ENCODE measurements at places on chromosomes 16 and 17.

GRCh38 chr17:41962768-41963434, 3.7 kb upstream of the CNP start:
- DNase-seq, result peak; percentile 65

- no peak for DNase-seq
These were observed 4.3 kb upstream of the AKAP1 start for GRCh38 chr17:57080718-57081117.

DNA sequence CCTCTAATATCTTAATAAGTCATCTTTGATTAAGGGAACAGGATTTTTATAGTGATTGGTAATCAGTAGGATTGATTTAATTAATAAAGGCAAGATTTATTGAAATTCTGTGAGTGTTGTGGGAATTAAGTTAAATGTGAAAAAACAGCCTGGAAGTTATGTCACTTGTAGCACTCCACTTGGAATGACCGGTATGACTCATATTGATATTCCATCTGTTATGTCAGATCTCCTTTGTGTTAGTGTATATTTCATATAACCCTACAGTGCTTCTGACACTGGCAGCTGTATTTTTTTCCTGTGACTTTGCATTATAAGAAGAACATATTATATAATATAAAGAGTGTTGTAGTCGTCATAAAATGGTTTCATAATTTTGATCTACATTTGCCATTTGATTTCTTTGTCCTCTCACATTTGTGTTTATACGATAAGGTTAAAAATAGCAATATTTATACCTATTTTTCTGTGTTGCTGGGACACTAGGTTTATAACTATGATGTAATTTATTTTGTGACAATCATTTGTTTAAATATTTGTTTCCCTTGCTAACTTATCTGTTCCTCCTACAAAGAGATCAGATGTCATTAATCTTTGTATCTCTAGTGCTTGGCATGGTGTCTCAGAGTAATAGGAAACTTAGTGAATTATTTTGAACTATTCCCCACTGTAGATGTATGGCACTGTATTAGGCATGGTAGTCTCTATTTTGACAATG, 249.0 kb downstream of the BCAS3 start:
- DNase-seq, result no peak

DNA sequence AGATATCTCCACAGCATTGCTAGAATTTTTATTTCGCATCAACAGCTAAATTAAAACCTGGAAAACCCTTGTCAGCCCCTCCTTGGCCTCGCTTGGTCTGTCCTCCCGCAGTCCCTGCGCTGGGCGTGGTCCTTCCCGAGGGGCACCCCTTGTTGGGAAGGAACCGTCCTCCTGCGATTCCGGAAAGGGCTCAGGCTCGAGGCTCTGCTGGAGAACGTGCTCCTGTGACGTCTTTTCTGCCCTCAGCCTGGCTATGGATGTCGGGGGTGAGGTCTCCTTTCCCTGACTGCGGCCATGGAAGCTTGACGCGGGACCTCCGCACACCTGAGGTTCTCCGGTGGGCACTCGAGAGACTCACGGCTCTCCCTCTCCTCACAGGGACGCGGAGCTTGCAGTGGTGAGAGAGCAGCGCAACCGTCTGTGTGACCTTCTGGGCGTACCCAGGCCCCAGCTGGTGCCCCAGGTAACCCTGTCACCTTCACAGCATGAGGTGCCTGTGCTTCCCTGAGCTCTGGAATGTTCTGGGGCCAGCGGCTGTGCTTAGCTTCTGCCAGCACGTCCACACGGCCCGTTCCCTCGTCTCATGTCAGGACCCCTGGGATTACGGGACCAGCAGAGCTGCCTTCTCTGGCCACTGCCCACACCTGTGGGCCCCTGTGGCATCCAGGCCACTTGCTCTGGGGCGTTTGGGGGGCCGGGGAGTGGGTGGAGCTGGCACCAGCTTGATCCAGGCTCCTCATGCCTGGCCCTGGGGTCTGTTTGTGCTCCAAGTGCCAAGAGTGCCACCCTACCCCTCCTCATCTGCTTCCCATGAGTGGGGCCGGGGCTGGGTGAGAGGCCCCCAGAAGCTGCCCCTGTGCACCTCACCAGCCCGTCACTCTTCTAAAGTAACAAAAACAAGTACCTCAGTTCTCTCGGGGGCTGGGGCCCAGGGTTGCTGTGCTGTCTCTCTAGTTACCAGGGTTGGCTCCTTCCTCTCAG, 101.5 kb upstream of the ZNF750 start:
- no peak for DNase-seq

GRCh38 chr16:1992704-1993317, 3.0 kb downstream of the SYNGR3 start:
- DNase-seq, result no peak

GRCh38 chr17:64282753-64283080, 19.7 kb upstream of the TEX2 start:
- DNase-seq, result no peak

DNA sequence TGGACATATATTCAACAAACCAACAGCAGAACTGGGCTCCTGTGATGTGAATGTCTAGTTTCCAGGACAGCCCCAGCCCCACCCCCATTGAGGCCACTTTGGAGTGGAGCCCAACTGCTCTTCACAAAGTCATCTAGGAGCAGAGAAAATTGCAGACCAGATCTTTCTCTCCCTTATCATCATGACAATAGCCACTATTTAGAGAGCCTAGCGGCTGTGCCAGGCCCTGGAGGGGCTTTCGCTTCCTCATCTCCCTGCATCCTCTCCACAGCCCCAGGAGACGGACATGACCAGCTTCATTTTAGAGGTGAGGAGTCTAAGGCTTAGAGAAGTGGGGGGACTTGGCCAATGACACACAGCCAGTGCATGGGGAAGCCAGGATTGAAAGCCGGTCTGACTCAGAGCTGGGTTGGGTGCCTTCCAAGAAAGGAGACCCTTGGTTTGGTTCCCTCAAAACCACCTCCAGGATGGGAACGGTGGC, 1.4 kb downstream of the PRSS8 start:
- DNase-seq, result no peak

DNA sequence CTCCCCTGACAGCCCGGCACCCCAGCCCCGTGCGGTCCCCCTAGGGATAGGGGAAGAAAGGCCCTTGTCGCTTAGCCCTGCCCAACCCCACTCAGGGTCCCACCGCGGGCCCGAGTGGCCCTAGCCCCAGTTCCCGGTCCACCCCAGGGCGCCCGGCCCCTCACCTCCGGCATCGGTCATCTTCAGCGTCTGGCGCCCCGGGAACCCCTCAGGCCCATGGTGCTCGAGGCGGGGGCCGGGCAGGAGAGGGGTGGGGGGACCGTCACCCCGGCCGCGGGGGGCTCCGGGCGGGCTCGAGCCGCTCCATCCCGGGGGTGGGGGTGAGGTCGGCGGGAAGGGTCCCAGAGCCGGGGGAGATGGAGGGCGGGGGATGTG, 620 bp downstream of the SAMD14 start:
- no peak for DNase-seq

GRCh38 chr17:78357177-78357586, 2.7 kb downstream of the SOCS3 start:
- DNase-seq, result no peak

All from RKO (cell line).